ENCODE measurements at places on chromosomes 11 and 22.

DNA sequence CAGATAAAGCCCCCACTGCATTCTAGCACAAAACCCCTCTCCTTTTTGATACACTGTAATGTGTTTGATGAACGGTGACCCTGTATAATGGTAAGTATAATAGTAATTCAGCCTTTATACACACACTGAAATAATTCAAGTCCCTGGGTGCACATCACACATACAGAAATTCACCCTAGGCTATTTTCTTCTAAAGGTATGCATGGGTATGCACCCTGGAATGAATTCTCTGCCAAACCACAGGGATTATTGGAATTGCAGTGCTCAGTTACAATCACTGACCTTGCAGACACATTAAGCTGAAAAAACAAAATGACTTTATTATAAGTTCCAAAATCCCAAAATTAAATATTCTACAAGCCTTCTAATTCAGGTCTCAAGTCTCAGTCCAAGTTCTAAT, 245.9 kb upstream of the FAT3 start:
- no peak for DNase-seq

- DNase-seq: no peak
Measured at GRCh38 chr11:34514597-34514996, 1.0 kb upstream of the ELF5 start.

- no peak for DNase-seq
Measured at GRCh38 chr22:26362471-26362870, 66.6 kb upstream of the ASPHD2 start.

GRCh38 chr22:46993633-46994032, 231.2 kb downstream of the TBC1D22A start:
- DNase-seq: no peak

- no peak for DNase-seq
Measured at GRCh38 chr11:84560206-84560605, 1066.9 kb downstream of the DLG2 start.

DNA sequence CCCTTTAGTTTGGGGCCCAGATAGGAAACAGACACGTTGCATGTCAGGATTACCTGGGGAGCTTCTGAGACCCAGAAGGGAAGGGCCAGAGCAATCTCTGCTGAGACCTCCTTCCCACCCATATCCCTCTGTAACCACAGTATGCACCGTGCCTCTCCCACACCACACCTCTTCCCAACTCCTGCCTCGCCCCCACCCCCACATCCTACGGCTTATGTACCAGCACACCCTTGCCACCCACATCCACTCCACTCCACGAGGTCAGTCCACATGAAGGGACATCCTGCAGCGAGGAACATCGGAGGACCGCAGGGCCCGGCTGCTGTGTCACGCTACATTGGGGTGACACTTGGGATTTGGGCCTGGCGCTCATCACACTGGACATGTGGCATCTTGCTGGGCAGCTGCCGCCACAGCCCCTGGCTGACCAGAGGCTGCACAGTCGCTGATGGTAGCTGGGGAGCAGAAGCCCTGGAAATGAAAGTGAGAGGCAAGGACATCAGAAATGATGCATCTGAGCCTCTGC, 118.3 kb upstream of the LMO1 start:
- no peak for DNase-seq

DNA sequence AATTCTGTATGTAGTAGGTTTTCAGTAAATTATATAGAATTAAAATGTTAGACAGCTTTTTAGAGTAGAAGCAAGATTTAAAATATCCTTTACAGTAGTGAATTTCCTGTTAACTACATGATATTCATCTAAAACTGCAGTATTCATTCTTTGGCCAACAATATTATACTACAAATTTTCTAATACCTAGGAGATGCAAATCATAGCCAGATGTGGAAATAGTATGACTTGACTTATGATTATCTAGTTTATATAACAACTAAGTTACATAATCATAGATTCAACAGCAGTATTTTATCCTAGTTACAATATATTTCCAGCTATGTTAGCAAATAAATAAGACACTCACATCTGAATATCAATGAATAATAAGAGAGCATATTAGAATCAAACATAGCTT, 163.2 kb downstream of the MSANTD4 start:
- no peak for DNase-seq

GRCh38 chr11:59528711-59529110, 17.4 kb downstream of the OR4D9 start:
- no peak for DNase-seq

DNA sequence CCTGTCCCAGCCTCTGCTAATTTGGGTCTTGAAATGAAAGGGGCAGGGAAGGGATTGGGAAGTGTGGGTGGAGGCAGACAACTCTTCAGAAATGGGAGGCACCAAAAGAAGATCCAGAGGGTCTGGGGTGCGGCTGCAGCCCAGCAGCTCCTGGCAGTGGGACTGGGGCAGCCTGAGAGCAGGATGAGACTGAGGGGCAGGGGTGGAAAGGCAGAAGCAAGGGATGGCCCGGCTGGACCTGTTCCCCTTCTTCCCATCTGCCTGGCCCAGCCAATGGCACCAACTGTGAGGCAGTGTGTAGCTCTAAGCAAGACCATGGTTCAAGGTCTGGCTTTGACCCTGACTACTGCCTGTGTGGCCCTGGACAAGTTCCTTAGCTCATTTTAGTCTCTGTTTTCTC, 160.4 kb downstream of the ENTHD1 start:
- DNase-seq: no peak

All from Caki2 (cell line).